ENCODE measurements at places on chromosomes 12 and 14.

DNA sequence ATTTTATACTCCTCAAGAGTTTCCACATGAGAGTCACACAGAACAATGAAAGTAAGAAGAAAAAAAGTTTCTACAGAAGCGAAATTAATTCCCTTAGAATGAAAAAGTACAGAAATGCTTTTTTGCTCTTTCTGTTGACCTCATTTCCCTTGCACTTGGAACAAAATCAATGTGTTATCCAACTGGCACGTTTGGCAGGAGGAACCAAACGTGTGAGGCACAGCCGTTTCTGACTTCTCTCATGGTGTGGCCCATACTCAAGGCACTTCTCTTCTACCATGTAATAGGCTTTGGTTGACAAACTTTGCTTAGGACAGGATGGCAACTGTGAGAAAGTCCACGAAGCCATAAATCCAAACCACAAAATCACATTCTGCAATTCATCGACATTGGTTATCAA is 297.0 kb downstream of the FUT8 start:
- H3K27ac ChIP-seq, result no peak overlapping the region
- no peak overlapping the region for H3K4me3 ChIP-seq
- no peaks in the 10 kb centered on the region for H3K36me3 ChIP-seq
- H3K27me3 ChIP-seq, result no peaks in the 10 kb centered on the region

DNA sequence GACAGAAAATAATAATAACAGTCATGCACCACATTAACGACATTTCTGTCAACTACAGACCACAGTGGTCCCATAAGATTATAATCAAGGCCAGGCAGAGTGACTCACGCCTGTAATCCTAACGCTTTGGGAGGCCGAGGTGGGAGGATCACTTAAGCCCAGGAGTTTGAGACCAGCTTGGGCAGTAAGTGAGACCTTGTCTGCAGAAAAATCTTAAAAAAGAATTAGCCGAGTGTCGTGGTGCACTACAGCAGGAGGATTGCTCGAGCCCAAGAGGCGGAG is 8.6 kb downstream of the NAB2 start:
- H3K4me3 ChIP-seq, result no peak overlapping the region
- no peak overlapping the region for H3K27ac ChIP-seq
- peaks cover 39% of the 10 kb centered on the region for H3K4me1 ChIP-seq
- peaks cover 47% of the 10 kb centered on the region for H3K36me3 ChIP-seq
- DNase-seq, result no peak

GRCh38 chr12:58396239-58396638 is 454.9 kb downstream of the ATP23 start:
- no peaks in the 10 kb centered on the region for H3K36me3 ChIP-seq
- H3K4me3 ChIP-seq, result no peak overlapping the region
- H3K4me1 ChIP-seq, result no peaks in the 10 kb centered on the region
- H3K27ac ChIP-seq, result no peak overlapping the region

GRCh38 chr12:128903236-128903635 is 50.0 kb downstream of the GLT1D1 start:
- H3K27ac ChIP-seq, result no peak overlapping the region
- no peaks in the 10 kb centered on the region for H3K36me3 ChIP-seq
- DNase-seq, result no peak
- no peaks in the 10 kb centered on the region for H3K4me1 ChIP-seq
- no peaks in the 10 kb centered on the region for H3K27me3 ChIP-seq

DNA sequence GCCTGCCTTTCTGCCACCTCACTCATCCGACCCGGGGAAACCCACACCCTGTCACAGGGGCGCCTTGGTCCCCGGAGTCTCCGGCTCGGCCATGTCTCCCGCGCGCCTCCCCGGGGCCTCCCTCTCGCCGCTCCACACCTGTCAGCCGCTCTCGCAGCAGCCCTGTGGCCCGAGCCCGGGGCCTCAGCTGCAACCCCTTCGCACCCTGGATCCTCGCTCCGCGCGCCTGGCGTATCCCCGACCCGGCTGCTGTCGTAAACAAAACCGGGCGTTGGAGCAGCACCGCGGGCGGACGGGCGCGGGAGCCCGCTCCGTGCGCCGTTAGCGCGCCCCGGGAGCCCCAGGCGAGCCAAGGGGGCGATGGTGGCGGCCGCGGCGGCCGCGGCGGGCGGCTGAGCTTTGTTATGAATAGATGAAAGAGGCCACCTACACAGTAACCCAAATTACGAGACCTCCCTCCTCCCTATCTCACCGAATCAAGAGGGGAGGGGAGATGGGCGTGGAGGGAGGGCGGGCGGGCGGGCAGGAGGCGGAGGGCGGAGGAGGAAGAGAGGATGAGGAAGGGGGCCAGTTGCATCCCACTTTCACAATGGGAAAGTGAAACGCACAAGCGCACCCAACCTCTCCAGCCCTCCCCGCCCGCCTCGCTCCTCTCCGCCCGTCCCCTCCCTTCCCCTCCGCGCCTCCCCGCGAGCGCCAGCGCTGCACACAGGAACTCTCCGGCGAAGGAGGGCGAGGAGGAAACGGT is at the start of gene PLXNC1:
Gene PLXNC1, plus strand, starts transcription at position 587 of the 748 bp plus-strand sequence. CDS start 395 bp downstream, outside the sequence.
- no peaks in the 10 kb centered on the region for H3K36me3 ChIP-seq
- H3K4me3 ChIP-seq, result peak within 1 kb of the TSS; percentile 78

Measured in Karpas-422 (cell line).